K562 (cell line): ENCODE measurements at places on chromosomes 3 and 15.

DNA sequence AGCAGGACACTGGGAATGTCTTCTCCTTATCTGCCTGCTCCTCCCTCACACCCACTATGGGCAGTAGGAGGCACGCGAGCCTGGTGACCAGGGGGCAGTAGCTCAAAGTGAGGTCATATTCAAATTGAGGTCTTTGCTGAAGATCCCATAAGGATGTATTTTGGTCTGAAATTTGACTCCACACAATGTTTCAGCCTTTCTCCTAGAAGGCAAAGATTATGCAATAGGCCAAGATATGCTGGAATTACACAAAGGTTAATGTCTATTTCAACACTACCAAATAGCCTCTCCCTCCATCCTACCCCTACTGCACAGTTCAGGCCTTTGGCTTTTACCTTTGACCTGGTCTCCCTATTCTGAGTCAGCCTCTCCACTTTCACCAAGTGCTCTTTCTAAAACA is 203.0 kb downstream of the TIGIT start:
- no peaks in the 10 kb centered on the region for H3K27me3 ChIP-seq
- H3K4me1 ChIP-seq: peaks cover 2% of the 10 kb centered on the region; the same call in 1 of the 3 replicates
- H3K4me3 ChIP-seq: no peak overlapping the region

- H3K27me3 ChIP-seq: peaks cover 12% of the 10 kb centered on the region; the same call in 2 of the 3 replicates
- H3K36me3 ChIP-seq: no peaks in the 10 kb centered on the region
- DNase-seq: no peak
Observed at GRCh38 chr15:52340093-52340492, 44.5 kb upstream of the MYO5C start.

DNA sequence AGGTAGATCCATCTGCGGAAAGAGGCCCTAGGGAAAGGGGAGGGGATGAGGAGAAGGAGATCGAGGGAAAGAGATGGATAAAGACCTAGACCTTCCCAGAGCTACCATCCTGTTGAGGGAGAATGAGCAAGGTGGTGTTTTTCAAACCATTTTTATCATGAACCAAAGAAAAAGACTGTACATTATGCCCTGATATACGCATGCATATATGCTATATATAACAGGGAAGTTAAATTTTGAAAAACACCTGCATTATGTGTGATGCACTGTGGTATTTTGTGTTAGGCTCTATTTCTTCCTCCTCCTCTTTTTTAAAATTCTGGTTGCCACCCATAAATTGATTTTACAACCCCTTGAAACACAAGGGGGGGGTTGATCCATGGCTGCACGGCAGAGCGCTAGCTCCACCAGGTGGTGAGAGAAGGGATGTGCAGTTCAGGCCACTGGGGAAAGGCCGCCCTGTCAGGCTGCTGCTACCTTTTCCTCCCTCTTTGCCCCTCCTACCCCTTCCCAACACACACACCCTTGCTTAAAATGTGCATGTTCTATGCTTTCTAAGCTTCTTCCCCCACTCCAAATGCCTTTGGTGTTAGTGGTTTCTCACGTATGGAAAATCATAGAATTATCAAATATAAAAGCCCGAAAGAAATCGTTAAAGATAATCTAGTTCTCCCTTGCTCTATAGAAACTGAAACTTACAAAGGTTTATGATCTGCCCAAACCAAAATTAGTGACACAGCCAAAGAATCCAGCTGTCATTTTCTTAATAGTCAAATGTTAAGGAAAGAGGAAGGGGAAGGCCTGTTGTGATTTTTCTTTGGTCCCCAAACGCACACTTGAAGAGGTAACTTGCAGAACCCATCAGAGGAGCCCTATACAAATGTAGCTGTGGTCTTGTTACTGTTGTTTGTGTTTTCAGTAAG is 262.0 kb upstream of the UMPS start:
- no peak overlapping the region for H3K27ac ChIP-seq
- peak; percentile 71 for DNase-seq
- H3K27me3 ChIP-seq: no peaks in the 10 kb centered on the region
- H3K4me3 ChIP-seq: no peak overlapping the region

DNA sequence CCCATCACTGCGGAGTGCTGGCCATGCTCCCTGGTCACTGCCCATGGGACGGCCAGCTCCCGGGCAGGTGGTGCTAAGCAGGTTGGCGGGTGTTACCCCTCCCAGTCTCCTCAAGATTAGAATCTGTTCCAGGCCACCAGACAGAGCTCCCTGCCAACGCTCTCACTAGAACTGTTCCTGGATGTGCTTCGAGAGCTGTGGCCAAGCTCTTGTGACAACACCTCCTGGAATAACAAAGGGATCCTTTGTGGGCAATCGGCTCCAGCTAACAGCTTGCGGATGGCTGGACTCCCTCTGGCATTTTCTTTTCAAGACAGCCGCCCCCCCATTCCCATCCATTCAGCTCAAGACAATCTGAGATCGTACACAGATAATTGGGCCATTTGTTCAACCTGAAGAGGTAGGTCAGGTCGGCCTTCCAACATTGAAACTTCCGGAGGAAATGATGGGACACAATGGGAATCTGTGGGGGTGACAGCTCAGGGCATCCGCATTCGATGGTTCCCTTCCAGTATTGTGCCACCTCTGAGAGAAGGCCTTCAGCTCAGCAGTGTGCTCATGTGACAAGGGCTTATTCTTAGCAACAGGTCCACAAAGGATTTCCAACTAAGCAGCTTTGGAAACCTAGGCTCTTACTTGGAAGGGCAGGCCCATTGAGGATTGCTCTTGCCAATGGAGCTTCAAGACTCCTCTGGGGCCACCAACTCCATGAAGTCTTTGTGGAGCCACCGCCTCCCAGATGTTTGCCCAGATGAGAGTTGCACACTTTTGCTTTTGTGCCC is 11.6 kb upstream of the EPHB3 start:
- H3K27me3 ChIP-seq: peaks cover 94% of the 10 kb centered on the region
- DNase-seq: no peak
- no peak overlapping the region for H3K27ac ChIP-seq
- H3K36me3 ChIP-seq: no peaks in the 10 kb centered on the region
- H3K4me3 ChIP-seq: no peak overlapping the region
- no peaks in the 10 kb centered on the region for H3K4me1 ChIP-seq

- no peak for DNase-seq
- H3K36me3 ChIP-seq: peaks cover 65% of the 10 kb centered on the region
- H3K4me1 ChIP-seq: peaks cover 29% of the 10 kb centered on the region
Observed at GRCh38 chr15:64072812-64073211, 20.8 kb downstream of the CIAO2A start.

DNA sequence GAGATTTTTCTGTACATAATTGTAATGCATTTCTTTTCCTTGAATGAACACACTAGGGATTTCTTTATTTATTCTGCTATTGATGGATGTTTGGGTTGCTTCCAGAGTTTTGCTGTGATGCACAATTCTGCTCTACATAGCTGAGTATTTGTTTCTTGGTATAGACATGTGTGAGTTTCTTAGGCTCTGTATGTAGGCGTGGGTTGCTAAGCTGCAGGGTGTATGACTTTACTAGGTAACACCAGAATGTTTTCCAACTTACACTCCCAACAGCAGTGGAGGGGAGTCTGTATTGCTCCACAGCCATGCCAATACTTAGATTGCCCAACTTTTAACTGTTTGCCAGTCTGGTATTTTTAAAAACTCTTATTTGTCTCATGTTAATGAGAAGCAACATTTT is 155.5 kb upstream of the TNIK start:
- no peak overlapping the region for H3K27ac ChIP-seq
- H3K4me1 ChIP-seq: no peaks in the 10 kb centered on the region
- H3K36me3 ChIP-seq: 0 out of 3 replicates have a peak, but pooled peaks cover 3% of the 10 kb centered on the region
- DNase-seq: no peak
- H3K27me3 ChIP-seq: no peaks in the 10 kb centered on the region
- H3K4me3 ChIP-seq: no peak overlapping the region

DNA sequence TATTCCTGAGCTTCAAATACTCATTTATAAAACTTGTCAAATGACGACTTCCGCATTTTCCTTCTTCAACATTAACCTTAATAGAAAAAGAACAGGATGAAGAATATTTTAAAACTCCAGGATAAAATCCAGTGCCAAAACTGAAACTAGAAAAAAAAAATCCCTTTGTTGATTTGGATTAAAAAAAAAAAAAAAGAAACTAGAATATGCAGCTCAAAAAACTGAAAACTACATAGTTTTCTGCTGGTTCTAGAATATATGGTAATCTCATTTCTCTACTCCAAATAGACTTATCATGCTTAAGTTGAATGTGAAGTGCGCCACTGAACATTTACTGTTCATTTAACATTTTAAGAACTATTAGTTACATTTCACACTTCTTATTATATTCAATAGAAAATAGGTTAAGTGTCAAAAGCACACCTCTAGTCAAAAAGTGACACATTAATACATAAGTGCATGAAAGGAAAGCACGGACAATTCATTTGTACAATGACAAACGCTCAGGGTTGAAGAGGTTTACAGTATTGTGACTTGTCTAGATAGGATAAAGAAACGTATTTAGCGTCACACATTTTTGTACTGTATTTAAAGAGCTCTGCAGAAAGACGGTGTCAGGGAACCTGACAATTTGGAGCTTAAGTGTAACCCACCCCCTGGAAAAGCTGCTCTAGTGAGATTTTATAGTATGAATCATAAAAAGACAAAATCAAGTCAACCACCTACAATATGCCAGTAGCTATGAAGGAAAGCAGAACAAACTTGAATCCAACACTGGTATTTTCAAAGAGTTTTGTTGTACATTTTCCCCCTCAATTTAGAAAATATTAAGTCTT is 5.8 kb downstream of the TRA2B start:
- DNase-seq: no peak
- H3K4me1 ChIP-seq: peaks cover 52% of the 10 kb centered on the region; the same call in 2 of the 3 replicates

DNA sequence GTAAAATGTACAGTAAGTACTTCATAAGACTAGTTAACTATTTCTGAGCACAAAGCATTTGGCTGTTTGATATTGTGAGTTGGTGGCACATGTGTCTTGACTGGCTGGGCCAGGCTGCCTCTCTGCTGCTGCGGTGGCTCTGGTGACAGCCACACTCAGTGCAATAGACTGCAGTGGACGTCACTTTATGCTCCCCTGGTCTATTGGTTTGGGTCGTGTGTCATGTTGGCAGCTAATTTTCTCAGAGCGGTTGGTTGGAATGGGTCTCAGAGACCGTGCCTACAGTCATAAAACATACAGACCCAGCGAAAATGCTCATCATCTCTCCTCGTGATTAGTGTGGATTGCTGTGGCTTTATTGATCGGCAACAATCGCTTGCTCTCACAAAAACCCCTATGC is 71.3 kb downstream of the SV2B start:
- no peaks in the 10 kb centered on the region for H3K4me1 ChIP-seq
- H3K27me3 ChIP-seq: peaks cover 11% of the 10 kb centered on the region; the same call in 2 of the 3 replicates
- no peak overlapping the region for H3K27ac ChIP-seq
- no peaks in the 10 kb centered on the region for H3K36me3 ChIP-seq
- no peak for DNase-seq
- H3K4me3 ChIP-seq: no peak overlapping the region

GRCh38 chr3:45554006-45554666 is 40.4 kb upstream of the LIMD1 start:
- H3K27me3 ChIP-seq: no peaks in the 10 kb centered on the region
- H3K36me3 ChIP-seq: no peaks in the 10 kb centered on the region
- H3K4me1 ChIP-seq: peaks cover 35% of the 10 kb centered on the region
- no peak overlapping the region for H3K27ac ChIP-seq
- H3K4me3 ChIP-seq: no peak overlapping the region

- no peak overlapping the region for H3K27ac ChIP-seq
- DNase-seq: no peak
- no peaks in the 10 kb centered on the region; the same call in 1 of the 2 replicates for H3K4me1 ChIP-seq
- no peaks in the 10 kb centered on the region for H3K27me3 ChIP-seq
- H3K36me3 ChIP-seq: peaks cover 39% of the 10 kb centered on the region
Observed at GRCh38 chr3:170149016-170149415, 32.5 kb downstream of the PHC3 start.

- peaks cover 31% of the 10 kb centered on the region for H3K27me3 ChIP-seq
- H3K4me3 ChIP-seq: no peak overlapping the region
- no peaks in the 10 kb centered on the region for H3K4me1 ChIP-seq
- no peaks in the 10 kb centered on the region for H3K36me3 ChIP-seq
- DNase-seq: no peak
Observed at GRCh38 chr3:126100634-126101301, 16.8 kb upstream of the SLC41A3 start.

DNA sequence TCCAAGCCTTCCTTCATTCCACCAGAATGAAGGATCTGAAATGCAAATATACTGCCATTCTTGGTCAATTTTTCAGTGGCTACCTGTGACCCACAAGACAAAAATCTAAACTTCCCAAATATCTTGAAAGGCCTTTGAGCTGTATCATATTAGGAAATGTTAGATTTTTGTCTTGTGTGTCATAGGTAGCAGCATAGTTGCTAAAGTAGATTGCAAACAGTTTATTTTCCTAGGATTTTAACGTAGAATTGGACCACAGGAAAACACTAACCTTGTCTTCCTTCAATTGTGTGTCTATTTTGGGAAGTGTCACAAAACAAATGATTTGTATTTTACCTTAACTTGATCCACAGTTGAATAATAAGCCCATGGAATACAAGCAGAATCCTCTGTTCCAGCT is 42.4 kb downstream of the CP start:
- no peaks in the 10 kb centered on the region for H3K36me3 ChIP-seq
- no peaks in the 10 kb centered on the region for H3K27me3 ChIP-seq
- peak overlapping the region; percentile 67; the same call in 1 of the 3 replicates for H3K27ac ChIP-seq
- no peak for DNase-seq
- peaks cover 18% of the 10 kb centered on the region for H3K4me1 ChIP-seq
- no peak overlapping the region for H3K4me3 ChIP-seq

GRCh38 chr3:11305509-11305908 is 33.3 kb downstream of the ATG7 start:
- no peaks in the 10 kb centered on the region for H3K27me3 ChIP-seq
- DNase-seq: no peak
- peak overlapping the region; percentile 15; the same call in 1 of the 3 replicates for H3K27ac ChIP-seq
- H3K36me3 ChIP-seq: peaks cover 68% of the 10 kb centered on the region
- no peak overlapping the region for H3K4me3 ChIP-seq
- H3K4me1 ChIP-seq: peaks cover 12% of the 10 kb centered on the region; the same call in 2 of the 3 replicates

- peaks cover 3% of the 10 kb centered on the region; the same call in 2 of the 3 replicates for H3K4me1 ChIP-seq
- H3K36me3 ChIP-seq: no peaks in the 10 kb centered on the region
- DNase-seq: no peak
Observed at GRCh38 chr3:98903099-98903498, 1.6 kb upstream of the DCBLD2 start.

DNA sequence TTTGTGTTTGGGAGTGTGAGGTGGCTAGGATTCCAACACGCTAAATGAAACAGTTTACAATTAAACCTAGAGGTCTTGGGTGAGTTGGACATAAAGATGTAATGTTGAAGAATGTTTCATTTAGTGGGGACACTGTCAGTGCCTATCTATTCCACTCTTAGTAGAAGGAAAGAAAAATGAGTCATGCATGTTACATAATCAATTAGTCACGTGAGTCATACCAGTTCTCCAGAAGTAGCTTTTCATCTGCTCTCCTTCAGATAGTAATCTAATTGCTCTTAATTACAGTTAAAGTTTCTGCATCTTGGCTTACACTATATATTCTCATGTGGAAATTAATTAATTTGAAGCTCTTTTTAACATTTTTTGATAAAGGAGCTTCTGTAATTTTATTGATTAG is 115.7 kb upstream of the P2RY1 start:
- no peak overlapping the region for H3K4me3 ChIP-seq
- H3K4me1 ChIP-seq: peaks cover 3% of the 10 kb centered on the region; the same call in 1 of the 3 replicates
- H3K27ac ChIP-seq: no peak overlapping the region
- H3K27me3 ChIP-seq: no peaks in the 10 kb centered on the region

GRCh38 chr15:72173401-72173800 is 24.2 kb downstream of the GRAMD2A start:
- no peaks in the 10 kb centered on the region for H3K36me3 ChIP-seq
- no peak overlapping the region for H3K27ac ChIP-seq
- DNase-seq: no peak
- peaks cover 82% of the 10 kb centered on the region for H3K27me3 ChIP-seq
- peaks cover 12% of the 10 kb centered on the region for H3K4me1 ChIP-seq
- no peak overlapping the region for H3K4me3 ChIP-seq

GRCh38 chr3:75192146-75192616 is 471.9 kb upstream of the FRG2C start:
- H3K27me3 ChIP-seq: no peaks in the 10 kb centered on the region
- peak; percentile 56 for DNase-seq
- H3K36me3 ChIP-seq: no peaks in the 10 kb centered on the region
- H3K27ac ChIP-seq: no peak overlapping the region
